ENCODE measurements at places on chromosomes 16 and 17. TPM values are rescaled to one million over a fixed set of nuclear protein-coding genes. Genes with fewer than 3 reads are reported as not detected.

The DOC2B gene
- total RNA-seq = 0.09 TPM

The LITAFD gene
- not detected for total RNA-seq

The CISD3 gene
- total RNA-seq = 11.2 TPM

The NEUROD2 gene
- not detected for total RNA-seq

The NPTX1 gene
- not detected for total RNA-seq

The PPP1R1B gene
- total RNA-seq = 1.3 TPM

The WFDC1 gene
- total RNA-seq = 0.14 TPM

The RCVRN gene
- not detected for total RNA-seq

The DUS1L gene
- 76.2 TPM for total RNA-seq

The GJC1 gene
- 10.3 TPM for total RNA-seq

The UMOD gene
- not detected for total RNA-seq

The MRM3 gene
- total RNA-seq = 13.8 TPM

The GRB7 gene
- total RNA-seq = 26.3 TPM

The CCL23 gene
- not detected for total RNA-seq

The CCL8 gene
- not detected for total RNA-seq

The CHTF8 gene
- total RNA-seq = 65.1 TPM

The SLC46A1 gene
- total RNA-seq = 2.6 TPM

The GNGT2 gene
- total RNA-seq = not detected

The GFOD2 gene
- total RNA-seq = 23.6 TPM

The EVI2A gene
- total RNA-seq = 0.21 TPM

The TRAF4 gene
- total RNA-seq = 78.0 TPM

The MYH1 gene
- not detected for total RNA-seq

The ZMYND15 gene
- total RNA-seq = not detected

The SMIM22 gene
- total RNA-seq = 5.2 TPM

The G6PC1 gene
- total RNA-seq = not detected

The SCNN1G gene
- 1.9 TPM for total RNA-seq
